NCI-H345 (cell line): ENCODE measurements at places on chromosomes 3 and 15.
A peak's percentile ranks its signal among the peaks of the same experiment; 100 is the strongest.

- DNase-seq, result no peak
These were observed 23.3 kb downstream of the TGFBR2 start for GRCh38 chr3:30629746-30630145.

DNA sequence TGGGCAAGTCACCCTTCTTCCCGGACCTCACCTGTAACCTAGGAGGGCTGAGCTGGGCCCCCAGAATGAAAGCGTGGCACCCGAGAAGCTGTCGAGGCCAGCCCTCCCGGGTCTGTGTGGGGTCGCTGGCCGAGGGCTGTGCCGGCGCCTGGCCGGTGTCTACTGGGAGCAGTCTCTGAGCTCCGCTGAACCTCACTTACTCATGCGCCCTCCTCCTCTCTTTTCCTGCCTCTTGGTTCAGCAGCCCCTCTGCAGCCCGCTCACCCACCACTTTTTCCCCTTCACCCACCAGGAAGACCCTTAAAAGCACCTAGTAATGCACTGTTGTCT, 419 bp downstream of the HYKK start:
- no peak for DNase-seq

DNA sequence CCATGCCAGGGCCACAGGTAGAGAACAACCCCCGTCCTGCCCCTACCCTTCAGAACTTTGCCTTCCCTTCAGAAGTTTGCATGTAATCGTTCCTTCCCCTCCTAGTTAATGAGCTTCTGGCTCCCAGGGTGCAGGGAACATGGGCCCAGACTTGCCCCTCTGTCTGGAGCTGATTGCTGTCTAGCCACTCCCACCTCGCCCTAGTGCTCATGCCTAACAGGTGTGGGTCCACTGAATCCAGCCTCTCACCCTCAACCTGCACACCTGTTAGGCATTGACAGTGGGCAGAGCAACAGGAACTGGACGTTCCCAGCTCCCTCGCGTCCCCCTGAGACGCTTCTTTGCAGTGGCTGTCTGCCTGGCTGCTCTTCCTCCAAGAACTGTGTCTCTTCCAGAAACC, 40.3 kb downstream of the WNT5A start:
- no peak for DNase-seq

- no peak for DNase-seq
These were observed 1.7 kb downstream of the VPS39 start for GRCh38 chr15:42206406-42206805.

- DNase-seq, result peak; percentile 12
These were observed 326.0 kb upstream of the SGO1 start for GRCh38 chr3:20511863-20512505.

- no peak for DNase-seq
These were observed 77.7 kb upstream of the STAC start for GRCh38 chr3:36302626-36303025.

DNA sequence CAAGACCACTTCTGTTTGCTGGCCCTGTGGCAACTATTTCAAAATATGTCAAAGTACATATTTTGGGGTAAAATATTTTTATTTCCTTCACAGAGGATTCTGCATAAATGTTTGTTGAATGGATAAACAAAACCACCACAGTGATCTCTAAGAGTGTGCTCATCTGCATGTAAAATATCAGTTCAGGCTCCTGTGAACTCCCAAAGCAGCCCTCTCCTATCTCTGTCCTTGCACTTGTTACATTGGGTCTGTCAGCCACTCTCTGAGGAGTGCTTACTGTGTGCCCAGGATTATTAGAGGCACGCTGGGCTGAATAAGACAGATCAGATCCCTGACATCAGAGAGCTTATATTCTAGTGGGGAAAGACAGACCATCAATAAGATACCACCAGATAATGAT, 27.1 kb downstream of the IQCH start:
- DNase-seq, result no peak

DNA sequence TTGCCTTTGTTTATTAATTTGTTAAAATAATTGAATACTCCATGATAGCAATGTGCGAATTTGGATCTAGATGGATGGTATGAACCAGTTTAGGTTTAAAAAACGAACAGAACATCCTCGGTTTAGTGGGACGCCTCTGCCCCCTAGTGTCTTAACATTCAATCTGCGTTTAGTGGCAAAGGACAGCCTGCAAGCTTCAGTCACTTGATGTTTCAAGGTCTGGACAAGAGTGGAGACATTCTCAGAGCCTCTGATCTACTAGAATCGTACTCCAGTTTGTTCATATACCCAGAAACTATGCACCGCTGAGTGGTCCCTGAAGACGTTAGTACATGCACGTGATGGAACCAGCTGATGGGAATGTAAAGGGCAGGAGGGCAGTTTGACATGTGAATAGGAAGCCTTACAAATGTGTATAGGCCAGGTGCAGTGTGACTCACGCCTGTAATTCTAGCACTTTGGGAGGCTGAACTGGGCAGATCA, 17.8 kb upstream of the ATP13A4 start:
- peak; percentile 76 for DNase-seq

- no peak for DNase-seq
These were observed 55.2 kb downstream of the CMSS1 start for GRCh38 chr3:99872923-99873254.

DNA sequence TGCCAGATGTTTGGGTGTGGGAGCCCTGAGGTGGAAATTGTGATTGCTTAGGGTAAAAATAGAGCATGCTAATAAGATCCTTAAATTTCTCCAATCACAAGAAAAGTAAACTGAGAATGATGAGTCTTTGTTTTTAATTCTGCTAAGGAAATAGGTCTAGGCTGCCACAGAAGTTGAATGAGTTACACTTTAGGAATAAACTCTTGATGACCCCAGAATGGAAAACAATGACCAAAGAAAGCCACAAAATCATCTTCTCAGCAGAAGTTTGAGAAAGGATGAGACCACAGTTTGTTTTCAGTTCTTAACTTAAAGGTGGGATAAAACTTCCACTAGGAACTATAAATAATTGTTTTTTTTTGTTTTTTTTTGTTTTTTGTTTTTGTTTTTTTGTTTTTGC, 164.6 kb upstream of the BCL6 start:
- no peak for DNase-seq

DNA sequence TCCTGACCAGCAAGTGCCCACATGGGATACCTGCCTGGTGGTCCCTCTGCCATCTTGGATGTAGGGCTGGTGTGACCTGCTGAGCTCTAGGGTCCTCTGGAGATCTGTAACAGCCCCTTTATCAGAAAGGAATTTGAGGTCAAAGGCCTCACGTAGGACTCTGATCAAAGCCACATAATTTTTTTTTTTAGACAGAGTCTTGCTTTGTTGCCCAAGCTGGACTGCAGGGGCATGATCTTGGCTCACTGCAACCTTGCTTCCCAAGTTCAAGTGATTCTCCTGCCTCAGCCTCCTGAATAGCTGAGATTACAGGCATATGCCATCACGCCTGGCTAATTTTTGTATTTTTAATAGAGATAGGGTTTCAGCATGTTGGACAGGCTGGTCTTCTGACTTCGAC, 9.5 kb downstream of the ITGB5 start:
- no peak for DNase-seq

DNA sequence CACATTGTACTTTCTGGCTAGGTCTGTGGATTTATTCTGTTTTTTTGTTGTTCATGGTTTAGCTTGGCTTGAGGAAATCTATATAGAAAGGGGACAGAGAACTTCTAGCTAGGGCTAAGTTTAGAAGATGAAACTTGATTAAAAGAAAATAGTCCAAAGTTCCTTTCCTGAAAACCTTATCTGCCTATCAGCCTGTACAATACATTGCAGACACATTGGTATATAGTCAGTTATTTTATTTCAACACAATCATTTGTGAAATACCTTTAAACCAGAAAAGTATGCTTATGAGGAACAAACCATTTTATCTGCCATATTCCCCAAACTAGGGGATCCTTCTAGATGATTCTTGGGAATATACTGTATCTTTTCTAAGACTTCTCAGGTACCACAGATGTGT, 147.3 kb upstream of the CGNL1 start:
- no peak for DNase-seq

- peak; percentile 21 for DNase-seq
These were observed 2.4 kb downstream of the MYLK start for GRCh38 chr3:123881771-123882170.
